Fibroblast of lung (primary cell): ENCODE measurements at places on chromosomes 2 and 18. TPM values are rescaled to one million over a fixed set of nuclear protein-coding genes. Genes with fewer than 3 reads are reported as not detected.
A peak's percentile ranks its signal among the peaks of the same experiment; 100 is the strongest.

DNA sequence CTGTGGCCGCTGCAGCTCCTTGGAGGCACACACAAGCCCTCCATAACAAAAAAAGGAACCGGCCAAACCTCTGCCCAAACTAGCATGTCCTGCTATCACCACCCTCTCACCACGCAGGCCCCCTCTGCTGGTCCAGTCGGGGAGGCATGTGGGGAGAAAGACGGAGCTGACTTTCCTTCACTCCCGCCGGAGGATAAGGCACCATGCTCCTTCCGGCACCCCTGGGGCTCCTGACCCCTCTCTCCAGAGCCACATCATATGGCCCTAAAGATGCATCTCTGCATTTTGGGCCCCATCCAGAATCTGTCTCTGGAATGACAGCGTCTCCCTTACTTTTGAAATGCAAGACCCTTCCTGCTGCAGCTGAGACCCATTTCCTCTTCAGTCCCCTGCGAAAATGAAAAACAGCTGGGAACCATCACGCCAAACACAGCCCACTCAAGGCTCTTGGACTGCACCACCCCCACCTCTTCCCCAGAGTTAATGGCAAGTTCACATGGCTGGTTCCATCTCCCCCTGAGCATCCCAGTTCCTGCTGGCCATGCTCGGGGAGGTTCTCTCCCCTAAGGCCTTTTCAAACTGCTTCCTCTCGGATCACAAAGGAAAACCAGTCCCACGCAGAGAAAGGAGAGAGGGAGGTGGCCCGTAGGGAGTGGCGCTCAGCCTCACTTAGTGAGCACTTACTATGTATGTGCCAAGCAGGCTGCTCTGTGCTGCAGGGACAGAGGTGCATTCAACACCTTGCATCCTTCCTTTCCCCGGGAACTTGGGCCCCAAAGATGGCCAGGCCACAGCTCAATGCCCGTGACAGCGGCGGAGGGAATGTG, 35.2 kb upstream of the MLPH start:
- DNase-seq: peak; percentile 58

- no peak for DNase-seq
These were observed 830 bp downstream of the DNER start for GRCh38 chr2:229713371-229714079.

DNA sequence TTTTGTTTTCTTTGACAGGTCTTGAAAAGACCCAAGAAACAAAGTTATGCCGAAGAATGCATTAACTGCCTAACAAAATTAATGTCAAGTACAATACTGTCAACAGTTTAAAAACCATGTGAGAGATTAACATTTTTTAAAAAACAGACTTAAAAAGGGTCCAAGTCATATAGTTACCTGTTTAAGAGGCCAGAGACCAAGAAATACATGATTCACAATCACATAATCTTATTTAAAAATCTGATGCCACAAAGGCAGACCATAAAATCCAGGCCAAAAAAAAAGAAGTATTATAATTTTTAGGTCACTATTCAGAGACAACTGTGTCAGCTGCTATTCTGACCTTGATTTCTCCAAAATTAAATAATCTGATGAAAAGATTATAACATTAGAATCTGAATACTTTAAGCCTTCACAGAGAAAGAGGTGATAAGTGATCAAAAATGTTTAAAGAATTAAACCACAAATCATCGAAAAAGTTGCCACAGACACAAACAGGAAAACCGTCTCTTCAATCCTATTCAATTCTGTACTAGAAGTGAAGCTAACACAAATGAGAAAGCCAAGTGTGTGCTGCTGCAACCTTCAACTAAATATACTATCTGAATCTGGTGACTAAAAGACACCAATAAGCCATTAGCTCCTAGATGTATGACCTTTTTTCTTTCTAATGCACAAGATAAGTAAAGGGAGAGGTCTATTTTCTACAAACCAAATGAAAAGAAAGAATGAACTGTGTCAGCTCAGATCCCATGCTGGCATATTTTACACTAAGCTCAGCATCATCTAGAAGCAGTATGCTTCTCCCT, 286.0 kb downstream of the ZEB2 start:
- DNase-seq: no peak

DNA sequence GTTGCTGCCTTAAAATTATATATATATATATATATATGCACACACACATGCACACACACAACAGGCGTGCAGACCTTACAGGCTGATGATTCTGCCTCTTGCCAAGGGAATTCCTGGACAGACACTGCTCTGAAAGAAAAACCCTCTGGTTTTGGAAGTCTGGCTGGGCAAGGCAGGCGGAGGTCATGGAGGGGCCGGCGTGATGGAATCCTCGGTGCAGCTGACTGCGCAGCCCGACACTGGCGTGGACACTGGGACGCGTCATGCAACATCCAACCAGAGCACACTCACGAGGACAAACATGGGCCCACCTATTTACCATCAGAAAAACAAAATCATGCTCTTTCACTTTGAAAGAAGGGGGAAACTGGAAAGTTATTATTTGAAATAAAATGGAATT, 235.3 kb downstream of the ZNF516 start:
- no peak for DNase-seq

DNA sequence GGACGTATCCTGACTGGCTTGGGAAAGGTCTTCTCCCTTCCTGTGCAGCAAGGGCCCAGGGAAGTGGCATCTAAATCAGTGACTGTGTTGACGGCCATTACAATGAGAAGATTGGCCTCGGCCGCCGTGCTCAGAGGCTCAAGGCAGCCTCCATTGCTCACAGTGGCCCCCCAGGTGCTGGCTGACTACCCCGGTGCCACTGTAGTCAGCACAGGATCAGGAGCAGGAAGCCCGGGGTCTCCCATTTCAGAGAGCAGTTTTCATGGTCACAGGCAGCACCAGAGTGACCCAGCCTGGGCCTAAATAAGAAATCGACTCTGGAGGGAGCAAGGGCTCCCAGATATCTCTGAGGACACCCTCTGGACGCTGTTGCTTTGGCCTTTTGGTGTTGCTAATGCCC, 219.4 kb upstream of the ARL4C start:
- no peak for DNase-seq

GRCh38 chr2:225662101-225662500, 262.6 kb downstream of the NYAP2 start:
- DNase-seq: no peak

GRCh38 chr2:145075454-145076062, 555.6 kb upstream of the ZEB2 start:
- DNase-seq: no peak

- DNase-seq: no peak
These were observed 20.1 kb downstream of the CTDP1 start for GRCh38 chr18:79699653-79700052.

GRCh38 chr2:206494061-206494460, 50.7 kb downstream of the ADAM23 start:
- no peak for DNase-seq

DNA sequence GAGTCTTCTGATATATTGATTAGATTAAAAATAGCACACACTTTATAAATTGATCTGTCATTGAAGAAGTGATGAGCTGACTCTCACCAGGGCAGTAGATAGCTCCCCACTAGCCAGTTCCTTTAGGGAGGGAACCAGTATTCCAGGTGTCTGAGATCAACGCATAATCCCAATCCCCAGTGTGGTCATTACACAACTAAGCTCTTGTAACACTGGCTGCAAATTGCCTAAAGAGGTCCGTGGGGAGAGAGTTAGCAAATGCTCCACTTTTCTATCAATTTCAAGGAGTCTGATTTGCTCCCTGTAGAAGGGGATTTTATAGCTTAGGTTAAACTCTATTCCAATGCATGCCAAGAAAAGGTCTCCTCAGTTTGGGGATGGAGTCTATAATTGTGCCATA, 7.7 kb downstream of the SLC14A1 start:
- no peak for DNase-seq

- DNase-seq: no peak
These were observed 556.1 kb downstream of the CMPK2 start for GRCh38 chr2:6309415-6310255.

GRCh38 chr2:37449761-37450296, 105.4 kb downstream of the QPCT start:
- DNase-seq: peak; percentile 91

- DNase-seq: no peak
These were observed 164.7 kb upstream of the MEIS1 start for GRCh38 chr2:66270247-66270646.

GRCh38 chr2:81979086-81979485, 1674.5 kb upstream of the LRRTM1 start:
- DNase-seq: no peak

DNA sequence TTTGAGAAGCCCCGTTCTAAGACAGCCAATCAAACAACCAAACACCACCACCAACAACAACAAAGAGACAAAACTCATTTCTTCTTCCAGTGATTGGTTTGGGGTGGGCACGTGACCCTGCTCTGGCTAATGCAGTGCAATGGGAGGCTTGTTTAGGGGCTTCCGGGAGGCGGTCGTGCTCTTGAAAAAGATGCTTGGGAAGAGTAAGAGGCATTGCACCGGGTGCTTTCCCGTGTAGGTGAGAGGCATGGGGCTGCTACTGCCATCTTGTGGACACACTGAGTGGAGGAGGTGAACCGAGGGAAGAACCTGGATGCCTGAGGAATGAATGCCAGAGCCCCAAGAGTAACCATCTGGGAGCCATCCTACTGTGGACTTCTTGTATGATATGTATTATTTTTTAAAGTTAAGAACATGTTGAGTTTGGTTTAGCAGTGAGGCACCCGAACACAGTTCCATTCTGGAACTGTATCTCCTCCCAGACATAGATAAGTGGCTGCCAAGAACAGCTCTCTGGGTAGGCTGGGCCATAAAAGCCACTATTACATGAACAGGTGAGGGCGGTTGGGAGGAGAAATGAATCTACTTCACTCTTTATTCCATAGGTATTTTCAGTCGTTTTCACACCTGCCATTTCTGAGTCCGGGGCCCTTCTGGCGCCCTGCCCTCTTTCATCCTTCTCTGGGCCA, 19.1 kb upstream of the ARHGAP25 start:
- DNase-seq: peak; percentile 33

- DNase-seq: no peak
These were observed 13.4 kb downstream of the MARCHF7 start for GRCh38 chr2:159725713-159726112.

- no peak for DNase-seq
These were observed 192.0 kb upstream of the TANK start for GRCh38 chr2:160968183-160968582.

DNA sequence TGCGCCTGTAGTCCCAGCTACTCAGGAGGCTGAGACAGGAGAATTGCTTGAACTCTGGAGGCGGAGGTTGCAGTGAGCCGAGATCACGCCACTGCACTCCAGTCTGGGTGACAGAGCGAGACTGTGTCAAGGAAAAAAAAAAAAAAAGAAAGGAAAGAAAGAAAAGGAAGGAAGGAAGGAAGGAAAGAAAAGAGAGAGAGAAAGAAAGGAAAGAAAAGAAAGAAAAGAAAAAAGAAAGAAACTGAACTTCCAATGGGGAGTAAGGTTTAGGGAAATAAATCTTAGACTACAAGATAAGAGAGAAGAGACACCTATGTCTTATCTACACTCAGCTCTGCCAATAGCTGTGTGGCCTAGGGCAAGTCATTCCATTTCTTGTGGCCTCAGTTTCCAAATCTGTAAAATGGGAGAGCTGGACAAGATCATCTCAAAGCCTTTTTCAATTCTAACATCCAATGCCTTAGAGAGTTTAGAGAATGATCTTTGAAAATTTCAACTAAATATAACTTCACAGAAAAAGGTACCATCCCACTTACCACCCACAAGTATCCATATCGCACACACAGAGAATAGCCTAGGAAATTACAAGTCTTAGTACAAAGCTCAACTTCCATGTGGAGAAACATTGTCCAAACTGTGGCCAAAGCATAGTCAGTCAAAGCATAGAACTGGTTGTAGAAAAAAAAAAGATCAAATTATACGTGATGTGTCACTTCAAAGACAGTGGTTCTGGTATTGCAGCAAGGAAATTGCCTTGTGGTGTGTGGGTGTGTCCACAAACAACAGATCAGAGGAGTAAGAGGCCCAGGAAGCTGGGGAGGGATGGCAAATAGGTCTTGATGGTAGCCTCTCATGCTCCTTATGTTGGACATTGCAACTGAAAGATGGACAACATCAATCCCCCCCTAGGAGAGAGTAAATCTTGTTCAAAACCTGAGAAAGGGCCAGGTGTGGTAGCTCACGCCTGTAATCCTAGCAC, 42.4 kb downstream of the SLC14A2 start:
- no peak for DNase-seq

Gene SNTG2
- total RNA-seq: not detected in 2 replicates

Gene DNER
- total RNA-seq: 0.26 and 0.33 TPM in 2 replicates

Gene LOXHD1
- not detected in 2 replicates for total RNA-seq

Gene PLGLB1
- 0.26 and 0.99 TPM in 2 replicates for total RNA-seq

Gene ALPP
- total RNA-seq: not detected in 2 replicates

Gene STARD6
- 0.33 TPM in 1 of 2 replicates, not detected in the other for total RNA-seq

Gene MZT2A
- total RNA-seq: 65.2 and 88.4 TPM in 2 replicates

Gene FTCDNL1
- total RNA-seq: 2.3 and 3.6 TPM in 2 replicates

Gene PLEKHH2
- 14.0 and 15.9 TPM in 2 replicates for total RNA-seq

Gene NEUROD1
- total RNA-seq: not detected in 2 replicates

Gene RTP5
- total RNA-seq: not detected in 2 replicates
